ENCODE measurements at places on chromosomes 5 and 9. TPM values are rescaled to one million over a fixed set of nuclear protein-coding genes. Genes with fewer than 3 reads are reported as not detected.

- no peak for DNase-seq
These were observed 179.7 kb upstream of the DAB2 start for GRCh38 chr5:39604491-39604890.

Gene TEX10
- total RNA-seq = 11.2 TPM

Gene EQTN
- total RNA-seq = not detected

Gene PPP1R2B
- not detected for total RNA-seq

Gene PRDM9
- total RNA-seq = not detected

Gene CCL27
- total RNA-seq = 0.33 TPM

Gene CCNJL
- 1.0 TPM for total RNA-seq

DNA sequence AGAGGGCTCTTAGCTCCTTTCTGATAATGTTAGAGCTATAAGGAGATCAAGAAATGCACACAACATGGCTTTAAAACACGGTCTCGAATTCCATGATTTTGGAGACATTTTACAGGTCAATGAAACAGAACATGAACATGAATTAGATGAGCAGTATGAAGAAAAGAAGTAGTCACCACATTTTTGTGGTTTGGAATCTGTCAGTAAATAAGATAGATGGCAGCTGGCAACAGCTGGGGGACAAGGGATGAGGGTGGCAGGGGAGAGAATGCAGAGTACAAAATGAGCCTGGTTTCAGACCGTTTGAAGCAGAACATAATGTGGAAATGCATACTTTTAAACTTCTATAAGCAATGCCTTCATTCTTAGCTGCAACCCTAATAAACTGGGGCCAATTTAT lies 107.1 kb downstream of the OXCT1 start:
- DNase-seq = no peak

Gene SLC35D2
- total RNA-seq = 15.7 TPM

Gene TMEM215
- not detected for total RNA-seq

- no peak for DNase-seq
These were observed 402.3 kb upstream of the SMARCA2 start for GRCh38 chr9:1612886-1613285.

DNA sequence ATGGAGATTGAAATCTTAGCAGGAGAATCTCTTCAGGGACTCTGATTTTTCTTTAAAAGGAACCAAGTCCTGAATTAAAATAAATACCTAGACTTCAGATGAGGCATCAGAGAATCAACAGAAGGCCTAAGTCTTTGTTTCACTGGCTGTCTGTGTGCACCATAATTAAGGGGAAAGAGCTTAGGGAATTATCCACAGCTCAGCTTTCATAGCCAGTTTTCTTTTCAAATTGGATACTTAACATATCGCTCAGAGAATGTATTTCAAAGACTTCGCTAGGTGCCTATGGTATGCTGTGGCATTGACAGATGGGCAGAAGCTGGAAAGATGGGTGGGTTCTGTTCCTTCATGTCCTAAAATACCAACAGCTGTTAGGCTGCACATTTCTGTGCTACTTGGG lies 325.8 kb downstream of the TMEM38B start:
- no peak for DNase-seq

GRCh38 chr9:136330406-136330990 lies 3.2 kb downstream of the GPSM1 start:
- no peak for DNase-seq

All from posterior vena cava (tissue), 2 donors.